Spleen (tissue), 13 donors: ENCODE measurements at places on chromosomes 5 and 9.

DNA sequence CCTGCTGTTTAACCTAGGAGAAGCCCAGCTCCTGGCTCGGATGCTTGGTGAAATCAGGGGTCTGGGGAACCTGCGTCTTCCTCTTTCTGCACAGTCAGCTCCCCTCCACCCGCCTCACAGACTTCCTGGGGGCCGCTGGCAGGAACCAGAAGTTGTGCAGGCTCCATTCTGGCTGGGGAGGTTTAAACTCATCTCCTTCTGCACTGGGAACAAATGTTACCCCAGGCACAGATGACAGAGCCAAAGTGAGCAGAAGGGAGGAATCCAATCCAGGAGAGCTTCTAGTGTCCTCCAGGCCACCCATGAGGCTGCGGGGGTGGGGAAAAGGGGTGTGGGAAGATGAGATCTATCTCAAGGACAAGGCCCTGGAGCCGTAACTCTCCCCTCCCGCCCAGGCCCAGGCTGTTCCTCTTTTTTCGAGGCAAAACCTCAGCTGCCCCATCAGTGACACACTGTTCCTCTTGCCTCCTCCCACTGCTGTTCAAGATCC is 31.2 kb downstream of the KCNMB1 start:
- peak; percentile 91 for DNase-seq

- peak; percentile 33 for DNase-seq
Measured at GRCh38 chr9:135294836-135295235, 184.7 kb upstream of the PPP1R26 start.

- no peak for DNase-seq
Measured at GRCh38 chr9:79080536-79080935, 491.2 kb upstream of the TLE4 start.

GRCh38 chr9:20403346-20403745 is 219.0 kb downstream of the MLLT3 start:
- DNase-seq = no peak

GRCh38 chr9:127746959-127747569 is 12.0 kb upstream of the TOR2A start:
- DNase-seq = no peak

DNA sequence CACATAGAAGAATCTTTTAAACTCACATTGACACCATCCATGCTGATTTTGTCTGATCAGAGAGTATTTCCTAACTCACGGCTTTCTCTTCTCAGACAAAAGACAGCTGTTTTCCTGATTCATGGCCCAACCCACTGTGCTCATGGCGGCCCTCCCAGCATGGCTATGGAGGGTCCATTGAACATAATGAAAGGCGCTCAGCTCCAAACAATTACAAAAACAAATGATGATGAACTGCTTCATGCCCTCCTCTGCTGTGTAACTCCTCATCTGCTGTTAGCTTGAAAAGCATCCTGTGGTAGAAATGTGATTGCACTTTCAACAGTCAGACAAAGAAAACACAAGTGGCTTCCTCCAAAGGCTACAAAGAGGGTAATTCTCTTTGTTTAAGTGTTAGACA is 673.8 kb downstream of the PRELID2 start:
- DNase-seq = no peak

- DNase-seq = no peak
Measured at GRCh38 chr9:2216591-2216990, 201.4 kb downstream of the SMARCA2 start.

DNA sequence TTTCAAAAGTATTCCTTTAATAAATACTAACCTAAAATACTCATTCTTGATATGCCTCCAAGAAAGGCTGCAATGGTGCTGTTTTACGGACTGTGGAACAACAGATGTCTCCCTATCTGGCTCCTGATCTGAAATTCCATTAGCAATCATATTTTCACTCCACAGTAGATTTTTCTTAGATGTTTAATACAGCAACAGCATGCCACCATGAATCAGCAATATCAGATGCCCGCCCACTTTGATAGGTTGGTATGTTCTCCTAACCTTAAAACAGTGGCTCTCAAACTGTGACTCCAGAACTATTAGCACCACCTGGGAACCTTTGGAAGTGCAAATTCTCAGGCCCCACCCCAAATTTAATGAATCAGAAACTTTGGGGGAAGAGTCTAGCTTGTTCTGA is 110.2 kb downstream of the MLLT3 start:
- no peak for DNase-seq

GRCh38 chr5:159641371-159642039 is 274.8 kb upstream of the ADRA1B start:
- no peak for DNase-seq

DNA sequence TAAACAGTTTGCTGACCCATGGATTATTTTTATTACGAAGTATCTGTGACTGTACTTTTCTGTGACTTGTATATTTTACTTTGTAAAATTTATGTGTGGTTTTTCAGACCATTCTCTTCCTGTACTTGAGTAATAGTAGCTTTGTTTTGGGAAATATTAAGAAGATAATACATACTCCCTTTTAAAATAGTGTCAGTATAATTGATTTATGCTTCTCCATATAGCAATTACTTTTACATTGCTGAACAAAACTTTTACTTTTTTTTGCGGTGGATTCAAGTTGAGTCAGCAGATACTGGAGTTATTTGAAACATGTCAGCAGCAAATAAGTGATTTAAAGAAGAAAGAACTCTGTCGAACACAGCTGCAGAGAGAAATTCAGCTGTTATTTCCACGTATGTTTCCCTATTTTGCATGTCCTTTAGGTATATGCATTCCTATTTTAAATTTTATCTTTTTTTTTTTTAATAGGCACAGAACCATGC is 28.4 kb downstream of the TENT2 start:
- DNase-seq = no peak

- DNase-seq = no peak
Measured at GRCh38 chr5:168596927-168597326, 17.8 kb upstream of the PANK3 start.
